Mesothelial cell of epicardium (in vitro differentiated cells): ENCODE measurements at places on chromosomes 2 and 18. TPM values are rescaled to one million over a fixed set of nuclear protein-coding genes. Genes with fewer than 3 reads are reported as not detected.

GPR55 gene
- not detected in 3 replicates for total RNA-seq

REG1B gene
- total RNA-seq: not detected in 3 replicates

SOX11 gene
- 45.0 to 47.0 TPM (median 46.2 TPM) in 3 replicates for total RNA-seq

VIL1 gene
- 0.29 to 0.64 TPM (median 0.54 TPM) in 3 replicates for total RNA-seq

EGR4 gene
- 0.34 to 0.49 TPM (median 0.36 TPM) in 3 replicates for total RNA-seq
